ENCODE measurements at places on chromosomes 16 and 17.
A peak's percentile ranks its signal among the peaks of the same experiment; 100 is the strongest.

DNA sequence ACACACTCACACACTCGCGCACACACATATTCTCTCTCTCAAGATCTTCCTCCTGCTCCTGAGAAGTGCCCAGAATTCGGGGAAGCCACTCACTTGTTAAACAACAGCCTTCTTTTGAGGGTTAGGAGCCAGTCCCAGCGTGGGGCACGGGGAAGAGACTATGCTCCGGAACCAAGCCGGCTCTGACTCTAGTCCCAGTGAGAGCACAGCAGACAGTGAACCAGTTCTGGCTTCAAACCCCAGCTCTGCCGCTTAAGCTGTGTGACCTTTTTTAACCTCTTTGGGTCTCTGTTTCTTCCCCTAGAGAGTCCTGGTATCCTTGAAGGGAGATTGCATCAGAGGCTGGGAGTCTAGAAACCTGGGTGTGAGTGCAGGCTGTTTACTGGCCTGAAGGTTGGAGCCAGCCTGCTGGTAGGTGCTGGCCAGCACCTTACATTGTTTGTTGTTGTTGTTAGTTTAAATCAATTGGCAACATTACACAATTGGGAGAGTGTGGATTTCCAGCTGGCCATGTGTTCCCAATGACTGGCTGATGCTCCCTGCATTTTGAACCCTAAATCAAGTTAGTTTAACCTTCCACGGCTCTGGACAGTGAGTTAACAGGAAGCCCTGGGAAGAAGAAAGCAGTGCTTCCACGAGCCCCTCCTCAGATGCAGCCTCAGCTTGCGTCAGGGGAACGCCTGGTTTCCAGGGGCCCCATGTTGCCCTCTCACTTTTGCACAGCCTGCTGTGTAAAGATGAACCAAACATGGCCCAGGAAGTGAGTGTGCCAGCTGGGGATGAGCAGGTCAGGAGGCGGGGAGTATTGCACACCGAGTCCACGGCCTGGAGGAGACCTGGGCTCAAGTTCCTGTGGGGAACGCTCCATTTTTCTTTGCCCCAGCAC is 71.5 kb downstream of the GAS7 start:
- peak; percentile 75 for DNase-seq

GRCh38 chr17:7574176-7574953 is 5.1 kb upstream of the CD68 start:
- DNase-seq = no peak

DNA sequence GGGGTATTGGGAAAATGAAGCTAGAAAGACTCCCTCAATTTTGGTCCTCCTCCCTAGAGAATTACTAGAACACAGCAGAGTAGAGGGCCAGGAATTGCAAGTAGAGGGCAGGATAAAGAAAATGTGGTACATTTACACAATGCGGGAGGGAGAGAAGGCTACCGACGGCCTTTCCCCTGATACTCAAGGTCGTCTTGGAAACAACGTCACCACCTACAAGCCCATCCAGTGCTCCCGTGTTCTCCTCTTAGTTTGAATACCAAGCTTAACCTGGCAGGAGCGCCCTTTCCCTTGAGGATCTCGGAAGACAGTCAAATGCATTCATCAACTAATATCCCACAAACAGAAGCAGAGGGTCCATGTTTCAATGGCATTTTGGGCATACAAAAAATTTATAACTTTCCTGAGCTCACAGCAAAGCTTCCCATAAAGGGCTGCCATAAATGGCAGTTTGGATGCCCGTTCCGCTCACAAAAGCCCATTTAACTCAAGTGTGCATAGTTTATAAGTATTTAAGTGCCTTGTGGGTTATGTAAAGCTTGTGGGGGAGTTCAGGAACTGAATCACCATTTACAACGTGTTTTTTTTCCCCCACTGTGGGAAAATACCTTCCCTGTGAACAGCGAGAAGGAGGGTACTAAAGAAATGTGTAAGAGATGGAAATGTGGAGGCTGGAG is 414.6 kb downstream of the SLC39A11 start:
- DNase-seq = no peak

DNA sequence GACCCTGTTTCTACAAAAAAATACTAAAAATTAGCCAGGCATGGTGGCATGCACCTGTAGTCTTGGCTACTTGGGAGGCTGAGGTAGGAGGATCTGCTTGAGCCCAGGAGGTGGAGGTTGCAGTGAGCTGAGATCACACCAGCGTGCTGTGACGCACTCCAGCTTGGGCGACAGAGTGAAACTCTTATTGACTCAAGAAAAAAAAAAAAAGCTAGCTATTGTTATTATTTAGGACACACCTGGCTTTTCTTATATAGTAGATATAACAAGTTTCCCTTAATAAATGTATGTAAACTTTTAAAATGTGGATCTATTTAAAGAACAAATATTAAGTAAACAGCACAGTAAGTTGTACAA is 1.8 kb downstream of the RABEP2 start:
- DNase-seq = no peak

- no peak for DNase-seq
Measured at GRCh38 chr16:58280146-58280845, 14.5 kb downstream of the PRSS54 start.

Data from smooth muscle cell of the brain vasculature (primary cell).